Spinal cord (tissue), 10 donors: ENCODE measurements at places on chromosomes 16 and 17.

GRCh38 chr17:38547444-38547843, 58.3 kb downstream of the SRCIN1 start:
- no peak overlapping the region for H3K27ac ChIP-seq
- H3K36me3 ChIP-seq, result peaks cover 94% of the 10 kb centered on the region
- no peaks in the 10 kb centered on the region for H3K27me3 ChIP-seq
- no peak for DNase-seq
- no peaks in the 10 kb centered on the region for H3K4me1 ChIP-seq

DNA sequence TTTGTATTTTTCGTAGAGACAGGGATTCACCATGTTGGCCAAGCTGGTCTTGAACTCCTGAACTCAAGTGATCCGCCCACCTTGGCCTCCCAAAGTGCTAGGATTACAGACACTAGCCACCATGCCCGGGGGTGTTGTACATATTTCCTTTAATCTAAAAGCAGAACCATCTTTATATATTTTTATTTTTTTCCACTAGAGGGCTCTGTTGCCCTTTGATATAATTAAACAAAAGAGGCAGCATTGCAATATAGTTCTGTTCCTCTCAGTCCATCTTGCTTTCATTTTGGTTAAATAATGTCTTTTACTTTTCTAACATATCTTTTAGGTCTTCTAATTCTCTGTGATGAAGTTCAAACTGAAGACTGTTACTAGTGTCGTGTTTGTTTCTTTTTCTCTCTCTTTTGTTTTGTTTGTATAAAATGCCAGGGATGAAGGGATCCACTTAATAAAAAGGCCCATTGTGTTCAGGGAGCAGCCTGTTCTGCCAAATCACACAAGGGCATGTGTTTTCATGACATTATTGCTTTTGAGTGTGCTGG, 23.4 kb downstream of the WWOX start:
- H3K4me3 ChIP-seq, result no peak overlapping the region
- H3K4me1 ChIP-seq, result peaks cover 9% of the 10 kb centered on the region
- H3K27ac ChIP-seq, result peak overlapping the region; percentile 40
- DNase-seq, result peak; percentile 84
- H3K36me3 ChIP-seq, result no peaks in the 10 kb centered on the region
- no peaks in the 10 kb centered on the region for H3K27me3 ChIP-seq

DNA sequence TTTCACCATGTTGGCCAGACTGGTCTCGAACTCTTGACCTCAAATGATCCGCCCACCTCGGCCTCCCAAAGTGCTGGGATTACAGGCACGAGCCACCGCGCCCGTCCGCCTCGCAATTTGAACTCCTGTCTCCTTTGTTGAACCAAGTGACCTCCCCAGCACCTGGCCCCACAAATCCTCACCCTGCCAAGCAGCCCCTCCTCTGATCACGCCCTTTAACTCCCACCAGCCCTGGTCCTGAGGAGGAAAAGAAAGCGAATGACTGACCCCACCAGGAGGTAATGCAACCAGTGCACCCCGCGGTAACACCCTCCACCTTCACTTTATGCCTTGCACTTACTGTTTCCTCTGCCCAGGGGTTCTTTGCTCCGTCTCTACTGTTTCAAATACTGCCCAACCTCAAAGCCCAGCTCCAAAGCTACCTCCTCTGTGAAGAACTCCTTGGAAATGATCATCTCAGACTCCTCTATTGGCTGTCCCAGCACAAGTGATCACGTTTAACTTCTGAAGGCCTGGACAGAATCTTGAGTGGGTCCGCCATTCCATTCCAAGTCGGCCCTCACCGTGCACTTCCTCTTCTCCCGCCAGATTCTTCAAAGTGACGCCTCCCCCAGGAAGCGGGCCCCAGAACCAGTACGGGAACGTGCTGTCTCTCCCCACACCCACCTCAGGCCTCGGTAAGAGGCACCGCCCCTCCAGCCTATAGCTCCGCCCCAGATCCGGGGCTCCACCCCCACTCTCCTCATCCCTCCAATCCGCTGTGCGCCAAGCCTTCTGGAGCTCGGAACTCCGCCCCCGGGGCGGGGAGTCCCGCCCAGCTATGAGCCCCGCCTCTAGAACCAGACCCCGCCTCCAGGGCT, 4.4 kb downstream of the CD19 start:
- no peaks in the 10 kb centered on the region for H3K36me3 ChIP-seq
- no peaks in the 10 kb centered on the region for H3K27me3 ChIP-seq
- H3K4me1 ChIP-seq, result peaks cover 6% of the 10 kb centered on the region
- H3K4me3 ChIP-seq, result peak overlapping the region; percentile 24
- DNase-seq, result no peak

DNA sequence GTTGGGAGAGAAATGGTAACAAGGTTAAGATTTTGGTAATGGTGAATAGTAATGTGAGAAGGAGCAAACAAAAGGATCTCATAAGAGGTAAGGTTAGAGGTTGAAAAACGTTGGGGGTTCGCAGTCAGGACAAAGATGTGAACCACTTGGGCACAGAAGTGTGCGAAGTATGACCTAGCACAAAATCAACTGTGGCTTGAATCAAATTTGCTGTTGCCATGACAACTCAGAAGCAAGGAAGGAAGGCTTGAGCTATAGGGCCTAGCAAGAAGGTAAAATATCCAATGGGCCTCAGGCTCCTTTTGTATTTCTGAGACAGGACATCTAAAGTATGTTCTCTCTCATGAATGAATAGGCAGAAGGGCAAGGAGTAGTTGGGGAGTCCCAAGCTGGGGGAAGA, 24.5 kb upstream of the TEKT1 start:
- H3K4me3 ChIP-seq, result no peak overlapping the region
- no peak overlapping the region for H3K27ac ChIP-seq
- H3K27me3 ChIP-seq, result no peaks in the 10 kb centered on the region
- H3K4me1 ChIP-seq, result peaks cover 5% of the 10 kb centered on the region
- no peak for DNase-seq

DNA sequence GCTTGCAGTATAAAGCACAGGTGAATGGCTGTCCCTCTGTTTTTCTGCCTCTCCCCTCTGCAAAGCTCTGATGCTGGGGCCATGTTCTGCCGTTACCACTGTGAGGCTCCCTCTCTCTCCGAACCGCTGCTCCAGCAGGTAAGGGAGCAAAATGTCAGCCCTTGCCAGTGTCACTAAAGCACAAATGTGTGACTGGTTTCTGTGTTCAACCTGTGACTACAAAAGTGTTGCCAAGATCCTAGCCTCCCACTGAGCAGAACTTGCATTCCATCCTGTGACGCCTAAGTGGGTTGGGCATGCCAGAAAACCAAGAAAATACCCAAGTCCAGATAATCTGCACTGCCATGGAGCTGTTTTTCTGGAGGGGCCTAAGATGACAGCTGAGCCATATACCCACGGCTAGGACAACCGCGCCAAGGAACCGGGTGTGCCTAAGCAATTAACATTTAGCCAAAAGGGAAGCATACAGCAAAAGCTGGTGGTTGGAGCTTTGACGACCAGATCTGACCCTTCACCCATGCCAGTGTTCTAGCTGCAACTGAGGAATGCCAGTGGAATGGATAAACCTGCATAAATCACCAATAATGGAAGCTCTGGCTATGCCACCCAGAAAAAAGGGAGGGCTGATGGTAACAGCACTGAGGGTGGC, 35.0 kb downstream of the PSME3IP1 start:
- no peak overlapping the region for H3K27ac ChIP-seq
- no peak overlapping the region for H3K4me3 ChIP-seq
- peaks cover 45% of the 10 kb centered on the region for H3K4me1 ChIP-seq
- DNase-seq, result no peak

DNA sequence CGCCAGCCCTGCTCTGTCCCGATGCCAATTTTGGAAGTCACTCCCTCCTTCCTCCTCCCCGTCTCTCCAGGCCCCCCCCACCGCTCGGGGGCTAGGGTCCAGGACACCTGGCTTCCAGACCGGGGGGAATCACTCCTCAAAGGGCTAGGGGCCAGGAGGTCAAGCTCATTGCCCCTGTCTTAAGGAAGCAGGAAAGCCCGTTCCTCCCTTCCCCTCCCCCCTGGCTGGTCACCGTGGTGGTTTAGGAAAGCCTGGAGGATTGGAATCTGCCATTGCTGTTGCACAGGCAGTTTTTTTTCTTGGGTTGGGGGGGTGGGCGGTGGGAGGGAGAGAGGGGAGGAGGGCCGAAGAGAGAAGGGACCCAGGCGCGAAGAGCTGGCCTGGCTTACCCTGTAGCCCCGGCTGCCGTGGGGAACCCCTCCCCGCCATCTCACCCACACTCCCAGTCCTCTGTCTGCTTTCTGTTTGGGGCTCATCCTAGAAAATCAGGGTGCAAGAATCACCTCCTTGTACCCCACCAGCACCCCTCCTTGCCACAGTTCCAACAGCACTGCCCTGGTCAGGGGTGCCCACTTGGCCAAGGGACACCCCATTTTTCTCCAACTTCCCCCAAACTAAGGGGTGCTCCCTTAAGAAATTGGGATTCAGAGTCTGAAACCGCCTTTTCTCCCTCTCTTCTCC, 2.9 kb upstream of the BCL6B start:
- H3K27me3 ChIP-seq, result peaks cover 35% of the 10 kb centered on the region
- DNase-seq, result no peak
- H3K4me1 ChIP-seq, result peaks cover 82% of the 10 kb centered on the region
- H3K36me3 ChIP-seq, result peaks cover 24% of the 10 kb centered on the region
- H3K4me3 ChIP-seq, result peak overlapping the region; percentile 64

- H3K36me3 ChIP-seq, result peaks cover 12% of the 10 kb centered on the region
- H3K27ac ChIP-seq, result no peak overlapping the region
- H3K27me3 ChIP-seq, result no peaks in the 10 kb centered on the region
- H3K4me1 ChIP-seq, result no peaks in the 10 kb centered on the region
- H3K4me3 ChIP-seq, result no peak overlapping the region
Measured at GRCh38 chr16:53695070-53695469, 8.6 kb downstream of the RPGRIP1L start.

GRCh38 chr17:43949781-43950180, 4.0 kb downstream of the PYY start:
- no peak for DNase-seq
- no peaks in the 10 kb centered on the region for H3K36me3 ChIP-seq
- no peak overlapping the region for H3K27ac ChIP-seq
- peaks cover 49% of the 10 kb centered on the region for H3K27me3 ChIP-seq
- H3K4me1 ChIP-seq, result peaks cover 14% of the 10 kb centered on the region

GRCh38 chr17:35315971-35316370, 57.5 kb downstream of the SLFN11 start:
- no peak overlapping the region for H3K4me3 ChIP-seq
- no peak overlapping the region for H3K27ac ChIP-seq
- no peak for DNase-seq
- no peaks in the 10 kb centered on the region for H3K36me3 ChIP-seq

DNA sequence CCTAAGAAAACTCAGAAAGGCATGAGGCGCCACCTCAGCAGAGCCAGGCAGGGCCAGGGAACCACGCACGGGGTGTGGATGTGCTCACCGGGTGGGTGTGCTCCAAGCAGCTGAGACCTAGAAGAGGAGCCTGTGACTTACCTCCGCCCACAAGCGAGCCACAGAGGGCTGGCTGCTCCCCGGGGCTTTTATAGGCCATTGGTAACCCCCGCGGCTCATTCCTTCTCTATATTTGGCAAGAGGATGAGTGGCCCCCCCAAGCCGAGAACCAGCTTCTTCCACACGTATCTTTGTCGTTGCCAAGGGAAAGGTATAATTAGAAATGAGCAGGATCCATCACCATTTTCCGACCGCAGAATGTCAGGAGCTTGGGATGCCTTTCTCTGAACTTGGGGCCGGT, at the start of gene MYH3:
MYH3 (minus strand) TSS at position 162 of the 400 bp plus-strand sequence. CDS start 2,245 bp downstream, outside the sequence.
- no peaks in the 10 kb centered on the region for H3K4me1 ChIP-seq
- no peaks in the 10 kb centered on the region for H3K27me3 ChIP-seq
- DNase-seq, result no peak
- H3K36me3 ChIP-seq, result peaks cover 6% of the 10 kb centered on the region
- no peak within 1 kb of the TSS for H3K4me3 ChIP-seq
